NCI-H526 treated with DMSO at 0.1 percent for 48 hours (cell line): ENCODE measurements at places on chromosomes 4 and X.

GRCh38 chrX:45959567-45959966, 585.7 kb downstream of the ZNF674 start:
- no peak for DNase-seq

GRCh38 chr4:75525910-75526309, 11.6 kb downstream of the THAP6 start:
- no peak for DNase-seq

GRCh38 chr4:139740531-139741041, 75.0 kb downstream of the MGST2 start:
- no peak for DNase-seq

DNA sequence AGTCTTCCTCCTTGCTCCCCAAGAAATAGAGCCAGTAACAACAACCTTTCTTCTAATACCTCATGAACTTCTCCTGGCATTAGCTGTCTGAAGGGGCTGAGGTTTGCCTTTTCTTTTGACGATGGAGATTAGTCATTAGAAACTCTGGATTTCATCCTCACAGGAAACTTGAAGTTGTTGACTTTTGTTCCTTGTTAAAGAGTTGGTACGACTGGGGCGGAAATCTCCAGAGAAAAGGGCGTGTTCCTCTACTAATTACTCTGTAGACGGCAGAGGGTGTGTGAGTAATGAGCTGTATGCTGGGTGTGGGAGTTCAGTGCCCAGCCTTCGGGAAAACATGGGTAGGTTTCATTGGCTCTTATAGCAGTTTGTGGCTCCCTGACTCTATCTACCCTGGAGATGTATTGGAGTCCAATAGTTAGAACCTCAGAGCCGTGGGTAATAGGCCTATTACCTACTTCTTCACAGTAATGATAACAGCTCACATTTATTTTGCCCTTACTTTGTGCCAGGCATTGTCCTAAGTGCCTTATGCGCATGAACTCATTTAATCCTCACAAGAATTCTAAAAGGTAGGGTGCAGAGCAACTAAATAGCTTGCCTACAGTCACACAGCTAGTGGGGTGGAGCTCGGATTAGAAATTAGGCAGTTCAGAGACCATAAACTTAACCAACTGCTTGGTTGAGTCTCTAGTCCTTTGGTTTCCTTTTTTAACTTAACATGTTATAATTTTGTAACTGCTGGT, 23.4 kb downstream of the TMEM164 start:
- DNase-seq, result no peak

DNA sequence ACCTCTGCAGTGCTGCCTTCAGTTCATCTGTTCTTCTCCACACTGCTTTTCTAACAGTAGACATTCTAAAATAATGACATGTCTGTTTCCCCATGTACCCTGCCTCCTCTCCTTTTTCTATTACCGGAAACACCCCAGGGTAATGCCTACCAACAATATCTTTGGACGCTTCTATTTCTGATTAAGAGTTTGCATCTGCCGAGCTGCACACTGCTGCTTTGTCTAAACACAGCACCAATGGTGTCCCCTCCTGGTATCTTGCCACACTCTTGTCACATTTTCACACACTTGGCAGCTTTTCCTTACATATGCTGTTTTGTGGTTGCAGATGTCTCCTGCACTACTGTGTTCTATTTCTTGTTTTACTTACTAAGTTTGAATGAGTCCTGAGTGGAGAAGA, 288.8 kb downstream of the GRIA2 start:
- no peak for DNase-seq

- DNase-seq, result no peak
These were observed 23.1 kb downstream of the CORIN start for GRCh38 chr4:47814618-47815295.

DNA sequence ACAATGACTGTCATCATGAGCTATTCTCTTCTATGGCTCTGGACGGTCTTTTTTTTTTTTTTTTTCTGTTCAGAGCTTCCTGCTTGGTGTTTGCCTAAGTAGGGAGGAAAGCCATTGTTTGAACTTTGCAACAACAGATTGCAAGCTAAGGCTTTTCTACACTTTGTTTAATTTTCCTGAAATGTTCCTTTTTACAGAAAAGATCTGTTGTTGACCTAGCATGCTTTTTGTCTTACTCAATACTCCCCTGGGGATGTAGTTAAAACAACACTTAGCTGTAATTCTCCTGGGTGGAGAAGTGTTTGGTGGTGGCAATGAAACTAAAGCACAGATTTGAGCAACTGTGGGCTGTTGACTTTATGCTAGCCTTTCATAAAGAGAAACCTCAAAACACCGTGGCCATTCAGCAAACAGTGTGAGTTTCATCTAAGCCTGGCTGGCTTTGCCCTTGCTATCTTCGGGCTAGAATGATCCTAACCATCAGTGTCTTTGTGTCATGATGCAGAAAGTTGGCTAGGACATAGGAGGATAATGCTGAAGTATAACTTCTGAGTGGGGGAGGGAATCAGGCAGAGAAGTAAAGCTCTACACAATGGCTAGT, 110.5 kb downstream of the ANXA3 start:
- DNase-seq, result no peak

DNA sequence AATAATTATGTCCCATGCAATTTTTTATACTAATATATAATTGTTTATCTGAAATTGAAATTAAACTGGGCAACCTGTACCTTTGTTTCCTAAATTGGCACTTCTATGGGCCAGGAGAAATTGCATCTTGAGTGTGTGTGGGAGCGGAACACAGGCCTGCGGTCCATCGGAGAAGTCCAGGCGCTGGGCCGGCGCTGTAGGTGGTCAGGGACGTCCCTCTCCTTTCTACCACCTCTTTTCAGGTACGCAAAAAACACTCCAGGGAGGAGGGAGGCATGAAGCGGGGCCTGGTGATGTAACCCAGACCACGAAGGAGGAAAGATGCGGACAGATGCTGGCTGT, 717 bp downstream of the MGAT4D start:
- no peak for DNase-seq

- DNase-seq, result no peak
These were observed 93.2 kb upstream of the NKX1-1 start for GRCh38 chr4:1499465-1499864.

GRCh38 chrX:16300831-16301230, 133.6 kb downstream of the MAGEB17 start:
- DNase-seq, result no peak

GRCh38 chr4:176919631-176920030, 126.9 kb upstream of the VEGFC start:
- DNase-seq, result no peak

- no peak for DNase-seq
These were observed 137.1 kb downstream of the PJA1 start for GRCh38 chrX:69028006-69028760.

DNA sequence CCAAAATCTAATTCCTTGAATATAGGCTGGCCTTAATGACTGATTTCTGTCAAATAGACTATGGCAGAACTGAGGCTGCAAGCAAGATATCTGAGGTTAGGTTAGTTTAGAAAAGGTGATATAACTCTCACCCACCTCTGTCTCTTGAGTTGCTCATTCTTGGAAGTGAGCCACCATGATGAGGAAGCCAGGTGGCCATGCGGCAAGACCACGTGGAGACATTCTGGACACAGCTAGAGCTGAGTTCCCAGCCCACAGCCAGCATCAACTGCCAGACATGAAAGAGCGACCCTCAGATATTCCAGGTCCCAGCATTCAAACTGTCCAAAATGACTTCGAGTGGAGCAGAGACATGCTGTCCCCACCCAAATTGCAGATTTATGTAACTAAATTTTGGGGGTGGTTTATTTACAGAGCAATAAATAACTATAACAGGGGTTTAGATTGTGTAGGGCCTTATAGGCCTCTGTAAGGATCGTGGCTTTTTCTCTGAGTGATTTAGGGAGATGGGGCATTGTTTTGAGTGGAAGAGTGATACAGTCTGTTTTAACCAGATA, 33.7 kb downstream of the USP53 start:
- no peak for DNase-seq

DNA sequence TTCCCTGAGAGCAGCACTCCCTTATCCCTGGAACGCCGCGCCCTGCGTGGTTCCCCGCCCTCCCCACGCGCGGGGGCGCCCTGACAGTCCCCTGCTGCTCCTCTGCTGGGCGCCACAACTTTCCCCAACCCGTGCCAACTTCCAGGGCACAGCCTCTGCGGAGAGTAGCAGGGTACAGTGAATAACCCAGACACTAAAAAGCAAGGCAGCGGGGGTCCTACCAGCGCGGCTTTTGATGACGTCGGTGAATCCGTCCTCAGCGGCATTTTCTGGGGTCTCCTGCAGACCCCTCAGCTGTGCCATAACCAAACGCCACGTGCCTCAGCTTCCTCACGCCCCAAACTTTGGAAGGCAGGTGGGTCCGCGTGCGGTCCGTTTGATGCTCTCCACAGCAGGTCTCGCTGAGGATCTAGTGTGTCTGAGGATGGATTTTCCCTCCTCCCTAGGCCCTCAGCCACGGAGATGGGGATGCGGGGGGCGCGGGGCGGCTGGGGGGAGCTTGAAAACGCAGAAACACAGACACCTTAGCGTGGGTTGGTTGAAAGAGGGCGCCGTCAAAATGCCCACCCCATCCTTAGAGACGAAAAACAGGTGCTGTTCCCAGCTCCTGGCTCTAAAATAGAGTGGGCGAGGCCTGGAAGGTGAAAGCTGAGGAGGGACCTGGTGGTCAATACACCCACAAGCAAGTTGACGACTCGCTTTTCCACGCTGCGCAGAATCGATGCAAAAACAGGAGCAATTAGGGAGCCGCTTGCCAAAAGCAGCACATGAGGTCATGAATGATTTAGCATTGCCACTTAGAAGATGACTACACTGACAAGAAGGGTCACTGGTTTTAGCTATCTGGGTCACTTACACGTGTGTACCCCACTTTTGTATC, 405.6 kb downstream of the FAM47A start:
- DNase-seq, result no peak

GRCh38 chr4:86908251-86908657, 16.0 kb upstream of the C4orf36 start:
- no peak for DNase-seq

GRCh38 chr4:152729466-152729865, 49.7 kb upstream of the TMEM154 start:
- DNase-seq, result no peak

- no peak for DNase-seq
These were observed 212.7 kb downstream of the RPA4 start for GRCh38 chrX:97096385-97096784.
